ENCODE measurements at places on chromosomes 3 and 15.
A peak's percentile ranks its signal among the peaks of the same experiment; 100 is the strongest.

GRCh38 chr3:152469248-152470025, 200.7 kb downstream of the MBNL1 start:
- no peak for DNase-seq

DNA sequence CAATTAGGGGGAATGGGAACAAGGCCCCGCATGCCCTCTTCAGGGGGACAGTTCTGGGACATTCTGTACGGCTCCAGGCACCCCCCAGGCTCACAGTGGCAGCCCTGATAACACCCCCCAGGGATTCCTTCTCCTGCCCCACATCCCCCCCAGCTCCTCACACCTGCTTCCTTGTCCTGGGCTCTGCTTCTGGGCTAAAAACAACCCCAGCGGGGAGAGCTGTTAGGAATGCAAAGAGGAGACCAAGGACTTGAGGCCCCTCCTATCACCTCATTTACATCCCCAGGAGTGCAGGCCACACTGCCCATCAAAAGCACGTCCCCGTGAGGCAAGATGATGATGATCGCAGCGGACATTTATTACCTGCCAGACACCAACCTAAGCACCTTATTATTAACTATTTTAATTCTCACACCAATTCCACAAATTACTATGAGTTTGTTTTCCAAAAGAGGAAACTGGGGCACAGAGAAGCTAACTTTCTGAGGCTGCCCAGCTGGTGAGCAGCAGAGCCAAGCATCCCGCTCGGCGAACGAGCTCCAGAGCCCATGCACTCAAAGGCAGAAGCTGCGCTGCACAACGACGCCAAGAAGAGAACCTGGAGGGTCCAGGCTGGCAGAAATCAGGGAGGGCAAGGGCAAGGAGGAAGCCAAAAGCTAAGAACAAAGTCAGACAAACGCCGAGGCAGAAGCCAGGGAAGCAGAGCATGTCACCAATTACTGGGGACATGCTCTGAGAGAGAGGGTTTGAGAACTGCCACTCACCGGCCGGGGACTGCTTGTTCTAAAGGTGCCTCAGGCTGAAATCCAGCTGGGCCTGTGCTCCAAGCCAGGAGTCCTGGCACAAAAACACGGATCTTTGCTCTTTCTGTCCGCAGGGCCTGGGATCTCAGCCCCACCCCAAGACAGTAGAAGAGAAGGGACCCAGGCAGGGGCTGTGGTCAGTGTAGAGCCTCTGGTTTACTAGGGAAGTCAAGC, 76.2 kb upstream of the NSMCE3 start:
- no peak for DNase-seq

GRCh38 chr3:42067326-42067725, 23.8 kb upstream of the TRAK1 start:
- no peak for DNase-seq

DNA sequence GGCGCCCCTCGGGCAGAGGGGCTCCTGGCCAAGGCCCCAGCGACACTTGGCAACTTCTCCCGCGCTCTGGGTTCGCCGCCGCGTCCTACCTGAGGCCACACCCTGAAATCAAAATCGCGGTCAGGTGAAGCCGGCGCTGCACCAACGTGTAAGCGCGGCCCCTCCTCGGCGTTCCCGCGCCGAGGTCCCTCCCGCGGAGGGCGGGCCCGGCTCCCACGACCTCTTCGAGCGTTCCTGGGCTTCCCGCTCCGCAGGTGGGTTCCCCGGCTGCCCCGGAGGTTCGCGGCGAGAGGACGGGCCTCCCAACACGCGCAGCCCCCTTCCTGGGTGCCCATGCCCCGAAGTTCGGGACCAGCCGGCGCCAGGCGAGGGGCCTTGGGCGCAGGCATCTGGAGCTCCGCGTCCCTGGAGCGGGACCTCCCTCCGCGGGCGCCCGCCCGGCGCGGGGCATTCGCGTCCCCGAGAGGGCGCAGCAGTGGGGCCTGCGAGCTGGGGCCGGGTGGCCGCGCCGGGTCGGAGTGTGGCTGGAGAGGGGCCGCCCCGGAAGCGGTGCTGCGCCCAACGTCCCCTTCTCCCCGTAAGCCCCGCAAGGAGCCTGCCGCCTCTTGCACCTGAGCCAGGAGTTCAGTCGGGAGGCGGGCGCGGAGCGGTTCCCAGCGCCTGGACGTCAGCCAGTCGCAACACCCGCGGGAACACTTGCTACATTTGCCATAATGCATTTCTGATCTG, 13.7 kb downstream of the PAK6 start:
- no peak for DNase-seq

GRCh38 chr3:39125841-39126500, 18.5 kb downstream of the TTC21A start:
- DNase-seq, result no peak

DNA sequence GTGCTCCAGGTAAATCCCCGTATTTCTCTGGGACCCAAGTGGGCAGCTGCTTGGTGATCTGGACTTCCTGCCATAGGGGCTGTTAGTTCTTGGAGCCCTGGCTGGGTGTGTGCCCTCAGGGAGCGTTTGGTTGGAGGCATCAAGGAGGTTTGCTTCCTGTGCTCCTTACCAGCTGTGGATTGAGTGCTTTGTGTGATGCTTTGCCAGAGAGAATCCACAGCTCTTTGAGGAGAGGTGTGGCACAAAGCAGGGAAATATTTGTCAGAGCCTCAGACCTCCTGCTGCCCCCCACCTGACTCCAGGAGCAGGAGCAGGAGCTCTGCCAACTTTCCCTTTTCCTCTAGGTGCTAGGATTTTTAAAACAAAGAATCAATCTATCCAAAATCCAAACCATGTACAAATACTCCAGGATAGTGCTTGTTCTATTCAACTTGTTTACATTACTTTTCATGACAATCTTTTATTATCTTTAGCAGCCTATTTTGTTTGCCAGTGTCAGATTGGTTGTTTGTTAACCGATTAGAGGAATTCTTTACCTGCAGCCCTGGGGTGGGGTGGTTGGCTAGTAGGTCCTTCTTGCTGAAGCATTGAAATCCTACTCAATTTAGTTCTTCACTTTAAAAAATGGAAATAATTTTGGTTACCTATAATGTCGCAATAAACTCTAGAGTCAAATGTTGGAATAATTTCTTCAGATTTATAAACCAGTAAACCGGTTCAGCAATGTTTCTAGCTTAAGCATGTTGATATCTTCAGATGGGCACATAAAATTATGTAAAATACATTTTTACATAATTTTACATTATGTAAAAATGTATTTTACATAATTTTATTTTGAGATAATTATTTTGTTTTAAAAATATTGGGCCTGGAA, 2.5 kb downstream of the CTDSPL start:
- DNase-seq, result no peak

- DNase-seq, result no peak
Observed at GRCh38 chr3:148021381-148021780, 612.2 kb downstream of the ZIC1 start.

- no peak for DNase-seq
Observed at GRCh38 chr15:81160312-81161159, 26.5 kb downstream of the CFAP161 start.

DNA sequence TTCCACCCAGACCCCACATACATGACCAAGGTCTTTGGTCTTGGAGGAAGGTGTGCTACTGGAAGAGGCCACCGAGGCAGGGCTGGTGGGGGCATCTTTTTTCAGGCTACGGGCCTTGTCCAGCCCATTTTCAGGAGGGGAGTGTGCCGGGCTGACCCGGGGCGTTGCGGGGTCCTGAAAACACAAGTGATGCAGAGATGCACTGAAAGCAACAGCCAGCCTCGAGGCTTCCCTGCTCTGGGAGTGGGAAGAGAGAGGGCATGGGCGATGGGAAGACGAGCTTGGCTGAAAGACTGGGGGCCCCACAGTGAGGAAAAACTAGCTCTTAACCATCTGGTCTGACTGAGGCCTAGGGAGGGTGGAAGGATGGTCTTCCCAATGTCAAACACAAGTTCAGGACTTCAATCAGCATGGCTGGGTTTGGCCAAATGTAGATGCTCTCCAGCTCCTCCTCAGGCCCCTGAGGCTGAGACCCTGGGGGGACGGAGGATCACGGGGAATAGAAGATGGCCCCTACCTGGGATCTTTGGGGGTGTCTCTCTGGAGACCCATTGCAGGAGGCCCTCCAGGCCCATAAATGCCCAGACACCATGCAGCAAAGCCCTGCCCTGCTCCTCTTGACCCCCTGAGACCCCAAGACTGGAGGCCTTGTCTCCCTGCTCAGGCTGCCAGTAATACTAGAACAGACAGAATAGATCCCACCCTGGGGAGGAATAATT, 38.9 kb downstream of the TLE3 start:
- DNase-seq, result no peak

- DNase-seq, result no peak
Observed at GRCh38 chr3:156826896-156827882, 1.0 kb downstream of the LEKR1 start.

- no peak for DNase-seq
Observed at GRCh38 chr15:96720251-96720650, 389.8 kb downstream of the NR2F2 start.

- no peak for DNase-seq
Observed at GRCh38 chr3:106428565-106428994, 559.8 kb upstream of the CBLB start.

- no peak for DNase-seq
Observed at GRCh38 chr15:70556779-70557178, 206.6 kb downstream of the UACA start.

GRCh38 chr3:55605443-55606236, 118.5 kb upstream of the WNT5A start:
- DNase-seq, result no peak

GRCh38 chr3:11582191-11582968, 61.3 kb downstream of the VGLL4 start:
- DNase-seq, result no peak

DNA sequence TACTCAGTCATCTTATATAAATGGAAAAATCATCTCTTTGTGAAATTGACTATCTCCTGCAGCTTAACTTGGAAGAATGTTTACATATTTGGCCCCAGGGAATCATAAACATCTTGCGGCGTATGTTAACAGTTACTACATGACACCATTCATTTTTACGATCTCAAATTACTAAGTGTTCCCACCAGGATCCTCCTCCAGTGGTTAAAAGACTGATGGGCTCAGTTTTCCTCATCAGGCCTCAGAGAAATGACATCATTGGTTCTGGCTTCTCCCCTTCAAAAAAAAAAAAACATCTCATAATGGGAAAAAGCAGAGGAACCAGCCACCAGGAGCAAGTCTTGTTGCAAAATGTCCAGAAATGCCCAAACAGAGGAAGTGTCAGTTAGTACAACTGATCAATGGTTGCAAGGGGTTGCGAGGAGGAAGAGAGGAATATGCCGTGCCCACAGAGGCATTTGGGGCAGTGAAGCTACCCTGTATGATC, 70.5 kb upstream of the LIPC start:
- DNase-seq, result no peak

GRCh38 chr3:191376516-191377141, 46.3 kb upstream of the UTS2B start:
- no peak for DNase-seq

- no peak for DNase-seq
Observed at GRCh38 chr3:10883478-10884234, 67.6 kb downstream of the SLC6A11 start.

- DNase-seq, result no peak
Observed at GRCh38 chr3:145055375-145056076, 1083.9 kb downstream of the DIPK2A start.

DNA sequence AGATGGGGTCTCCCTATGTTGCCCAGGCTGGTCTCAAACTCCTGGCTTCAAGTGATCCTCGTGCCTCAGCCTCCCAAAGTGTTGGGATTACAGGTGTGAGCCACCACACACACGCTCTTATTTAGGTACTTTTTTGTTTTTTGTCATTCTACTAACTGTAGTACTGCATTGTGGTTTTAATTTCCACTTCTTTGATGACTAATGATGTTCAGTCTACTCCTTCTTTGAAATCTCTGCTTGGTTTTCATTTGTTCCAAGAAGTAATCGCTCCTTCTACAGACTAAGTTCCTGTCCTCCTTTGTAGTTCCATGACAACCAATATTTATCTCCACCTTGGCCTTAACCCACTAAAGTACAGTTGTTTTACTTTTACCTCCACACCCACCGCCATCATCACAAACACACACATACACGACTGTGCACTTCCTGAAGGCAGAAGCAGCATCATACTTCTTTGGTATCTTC, 529 bp upstream of the DLEC1 start:
- no peak for DNase-seq

- no peak for DNase-seq
Observed at GRCh38 chr3:23995219-23995618, 50.1 kb downstream of the NR1D2 start.

DNA sequence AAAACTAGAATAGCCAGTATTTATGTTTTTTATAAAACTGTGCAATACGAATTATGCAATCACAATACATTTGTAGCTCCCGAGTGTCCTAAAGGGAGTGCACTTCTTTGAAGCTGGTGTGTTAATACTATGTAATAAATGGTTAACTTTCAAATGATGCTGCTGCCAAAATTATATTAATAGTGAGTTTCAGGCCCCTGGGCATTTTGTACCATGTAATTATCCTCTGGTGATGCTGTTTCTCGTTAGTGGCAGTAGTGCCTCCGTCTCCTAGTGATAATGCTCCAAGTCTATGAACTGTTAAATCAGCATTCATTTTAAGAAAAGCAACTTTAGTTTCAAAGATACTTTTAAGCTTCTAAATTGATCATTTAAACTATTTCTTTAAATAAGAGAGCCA, 132.7 kb upstream of the BHLHE40 start:
- no peak for DNase-seq

- DNase-seq, result no peak
Observed at GRCh38 chr15:85702321-85703101, 92.2 kb downstream of the KLHL25 start.

GRCh38 chr3:167691366-167691765, 37.6 kb upstream of the WDR49 start:
- peak; percentile 27 for DNase-seq
